ENCODE measurements at places on chromosomes 5 and 9.

DNA sequence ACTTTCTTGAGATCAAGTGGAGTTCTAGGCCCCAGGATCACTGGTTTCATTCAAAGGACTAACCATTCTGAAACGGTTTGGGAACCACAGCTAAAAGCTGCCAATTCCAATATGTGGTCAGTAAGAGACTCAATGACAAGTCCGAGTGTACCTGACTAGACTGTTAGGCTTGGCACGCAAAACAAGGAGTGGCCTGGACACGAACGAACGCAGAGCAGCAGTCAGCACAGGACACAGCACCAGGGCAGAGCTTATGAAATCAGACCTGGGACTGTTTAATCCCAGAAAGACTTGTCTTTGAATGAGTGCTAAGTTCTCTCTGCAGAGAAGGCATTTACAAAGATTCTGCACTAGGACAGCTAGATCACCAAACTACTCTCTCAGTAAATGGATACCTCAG is 213.8 kb downstream of the GAPVD1 start:
- DNase-seq: no peak

- no peak for DNase-seq
Measured at GRCh38 chr9:98314381-98315066, 59.1 kb upstream of the TBC1D2 start.

DNA sequence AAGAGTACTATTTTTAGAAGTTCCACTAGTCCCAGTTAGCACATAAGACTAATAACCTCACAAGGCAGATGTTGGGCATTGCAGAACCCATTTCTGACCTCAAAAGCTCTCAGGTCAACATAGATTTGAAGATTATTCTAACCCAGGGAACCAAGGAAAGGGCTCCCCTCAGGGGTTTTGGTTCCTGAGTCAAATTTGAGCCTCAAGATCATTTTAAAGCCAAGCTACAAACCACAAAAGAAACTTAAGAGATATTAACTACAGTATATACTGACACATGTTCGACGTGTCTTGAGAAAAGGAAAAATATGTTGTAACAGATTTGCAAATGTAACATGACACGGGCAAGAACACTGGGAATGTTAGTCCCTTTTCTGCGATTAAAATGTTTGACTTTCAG is 88.6 kb downstream of the GNAQ start:
- DNase-seq: no peak

- no peak for DNase-seq
Measured at GRCh38 chr9:110156902-110157301, 51.1 kb downstream of the C9orf152 start.

- DNase-seq: no peak
Measured at GRCh38 chr9:137241490-137242268, 592 bp downstream of the TUBB4B start.

GRCh38 chr5:157294407-157295091 is 28.6 kb downstream of the CYFIP2 start:
- DNase-seq: no peak

DNA sequence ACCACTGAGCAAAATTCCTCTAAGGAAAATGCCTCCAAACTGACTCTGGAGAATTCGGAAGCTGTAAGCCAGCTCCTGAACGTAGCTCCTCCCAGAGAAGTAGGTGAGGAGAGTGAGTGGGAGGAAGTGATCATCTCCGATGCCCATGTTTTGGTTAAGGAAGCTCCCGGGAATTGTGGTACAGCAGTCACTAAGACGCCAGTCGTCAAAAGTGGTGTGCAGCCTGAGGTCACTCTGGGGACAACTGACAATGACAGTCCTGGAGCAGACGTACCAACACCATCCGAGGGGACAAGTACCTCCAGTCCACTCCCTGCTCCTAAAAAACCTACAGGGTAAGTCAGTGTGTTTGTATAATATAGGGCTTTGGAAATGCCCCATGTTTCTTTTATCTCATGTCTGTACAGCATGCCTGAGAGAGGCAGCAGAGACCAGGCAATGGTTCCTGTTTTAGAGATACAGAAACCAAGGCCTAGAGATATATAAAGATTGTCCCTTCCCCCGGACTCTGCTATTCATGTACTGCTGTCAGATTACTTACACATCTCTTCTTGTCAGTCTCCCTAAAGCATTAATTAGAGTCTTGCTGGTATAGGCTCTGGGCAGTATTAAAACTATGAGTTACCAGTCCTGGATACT is 23.9 kb downstream of the HMGXB3 start:
- DNase-seq: no peak

DNA sequence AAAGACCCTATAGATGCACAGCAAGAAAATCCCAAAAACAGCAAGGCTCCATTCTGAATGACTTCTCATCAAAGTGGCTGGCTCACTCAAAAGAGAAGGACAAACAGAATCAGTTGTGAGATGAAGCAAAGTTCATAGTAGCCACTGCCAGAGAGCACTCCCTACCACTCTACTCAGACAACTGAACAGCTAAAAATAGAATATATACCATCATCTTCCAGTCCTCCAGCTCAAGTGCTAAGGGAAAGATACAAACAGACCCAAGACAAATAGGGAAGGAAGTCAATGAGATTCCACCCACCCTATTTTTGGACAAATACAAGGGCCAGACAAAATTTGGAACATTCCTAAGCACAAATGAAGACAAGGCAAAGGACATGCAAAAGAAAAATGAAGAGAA is 20.6 kb downstream of the GNAQ start:
- DNase-seq: no peak

GRCh38 chr9:69768716-69769115 is 8.9 kb upstream of the PTAR1 start:
- no peak for DNase-seq

- DNase-seq: no peak
Measured at GRCh38 chr9:105257809-105258208, 13.4 kb downstream of the SLC44A1 start.

DNA sequence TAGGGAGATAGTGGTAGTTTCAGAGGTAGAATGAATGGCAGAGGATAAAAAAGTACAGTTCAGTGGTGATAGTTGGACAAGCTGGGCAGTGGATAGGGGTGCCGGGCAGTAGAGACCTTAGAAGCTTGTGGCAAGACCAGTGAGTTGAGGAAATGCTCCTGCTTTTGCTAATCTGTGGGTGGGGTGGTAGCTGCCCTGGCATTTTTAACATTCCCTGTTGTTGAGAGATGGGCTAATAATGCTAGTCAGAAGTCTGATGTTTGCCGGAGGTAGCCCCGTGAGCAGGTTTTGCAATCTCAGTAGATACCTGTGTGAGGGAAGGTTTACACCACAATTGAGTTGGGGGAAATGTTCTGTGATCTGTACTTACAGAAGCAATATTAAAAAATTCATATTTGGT is 91.1 kb downstream of the TRIO start:
- DNase-seq: no peak

DNA sequence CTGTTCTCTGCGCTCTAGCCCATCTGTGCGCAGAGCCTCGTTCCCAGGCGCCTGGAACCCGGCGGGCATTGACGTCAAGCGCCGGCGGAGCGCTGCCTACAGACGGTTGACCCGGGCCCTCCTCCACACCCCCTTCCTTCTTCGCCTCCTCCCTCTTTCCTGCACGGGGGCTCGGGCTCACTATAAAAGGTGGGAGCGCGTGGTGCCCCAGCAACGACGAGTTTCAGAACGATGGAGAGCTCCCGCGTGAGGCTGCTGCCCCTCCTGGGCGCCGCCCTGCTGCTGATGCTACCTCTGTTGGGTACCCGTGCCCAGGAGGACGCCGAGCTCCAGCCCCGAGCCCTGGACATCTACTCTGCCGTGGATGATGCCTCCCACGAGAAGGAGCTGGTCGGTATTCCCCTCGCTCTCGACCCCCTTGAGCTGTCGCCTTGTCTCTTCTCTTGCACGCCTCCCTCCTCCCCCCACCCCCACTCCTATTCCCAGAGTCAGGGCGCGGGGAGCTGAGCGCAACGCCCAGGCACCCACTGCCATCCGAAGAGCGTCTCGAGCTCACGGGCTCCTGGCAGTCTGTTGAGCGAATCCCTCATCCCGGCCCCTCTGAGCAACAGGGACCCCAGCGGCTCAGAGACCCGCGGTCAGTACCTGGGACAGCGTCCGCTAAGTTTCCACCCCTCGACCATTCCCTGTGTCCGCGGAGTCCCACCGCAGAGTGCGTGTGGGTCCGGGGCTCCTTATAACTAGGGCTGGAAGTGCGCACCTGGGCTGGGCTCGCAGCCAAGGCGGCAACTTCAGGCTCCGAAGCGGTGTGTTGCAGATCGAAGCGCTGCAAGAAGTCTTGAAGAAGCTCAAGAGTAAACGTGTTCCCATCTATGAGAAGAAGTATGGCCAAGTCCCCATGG is at the start of gene CARTPT:
Gene CARTPT, plus strand, starts transcription at position 213 of the 902 bp plus-strand sequence. Its CDS starts 19 bp downstream, at position 232.
- no peak for DNase-seq

DNA sequence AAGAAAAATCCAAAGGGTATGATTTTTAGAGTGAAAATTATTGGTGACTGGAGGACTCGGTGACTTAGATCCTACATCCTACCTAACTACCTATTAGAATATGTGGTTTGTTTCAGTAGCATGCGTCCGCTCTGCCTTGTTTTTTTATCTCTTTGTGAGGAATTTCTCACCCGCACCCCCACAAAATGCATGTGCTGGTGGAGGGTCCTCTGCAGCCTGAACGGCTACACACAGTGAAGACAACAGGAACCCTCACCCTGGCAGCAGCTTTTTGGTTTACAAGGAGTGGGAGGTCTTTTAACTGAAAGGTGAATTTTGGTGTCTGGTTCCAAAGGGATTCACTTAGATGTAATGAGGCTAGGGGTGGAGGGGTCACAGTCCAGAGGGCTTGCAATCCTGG is 115.5 kb downstream of the GNA14 start:
- DNase-seq: no peak

GRCh38 chr5:6177926-6178325 is 200.4 kb downstream of the MED10 start:
- DNase-seq: no peak

DNA sequence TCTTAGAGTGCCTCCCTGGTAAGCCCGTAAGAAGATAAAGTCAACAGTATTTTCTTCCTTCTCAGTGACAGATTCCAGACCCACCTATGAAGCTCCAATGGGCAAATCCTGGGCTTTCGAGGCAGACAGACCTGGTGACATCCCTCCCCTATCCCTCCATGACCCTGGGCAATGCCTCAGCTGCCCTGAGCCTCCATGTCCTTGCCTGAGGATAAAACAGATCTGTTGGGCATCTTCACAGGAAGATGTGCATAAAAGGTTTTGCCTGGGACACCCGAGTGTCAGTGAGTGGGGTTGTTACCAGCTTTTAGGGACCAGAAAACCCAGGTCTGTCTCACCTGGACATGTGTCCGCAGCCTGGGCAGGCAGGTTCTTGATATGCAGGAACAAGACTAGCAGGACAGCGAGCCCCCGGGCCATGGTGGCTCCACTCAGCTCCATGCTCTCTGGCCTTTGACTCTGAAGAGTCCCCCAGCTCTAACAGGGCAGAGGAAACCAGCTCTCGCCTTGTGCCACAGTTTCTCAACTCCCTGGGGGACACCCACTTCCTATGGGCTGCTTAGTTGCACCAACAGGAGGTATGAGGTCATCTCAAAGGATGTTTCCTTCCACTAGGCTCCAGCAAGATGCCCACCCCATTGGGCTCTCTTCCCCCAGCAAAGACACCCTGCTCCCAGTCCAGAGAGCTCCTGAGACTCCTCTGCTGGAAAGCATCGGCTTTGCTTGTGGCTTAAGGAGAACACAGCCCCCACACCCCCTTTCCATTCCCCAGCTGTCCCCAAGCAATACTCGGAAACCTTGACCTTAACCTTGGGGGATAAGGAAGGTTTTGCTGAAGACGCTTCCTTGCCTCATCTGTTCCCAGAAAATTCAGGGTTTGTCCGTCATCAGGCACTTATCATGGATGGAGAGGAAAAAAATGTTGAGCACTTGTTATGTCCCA is at the start of gene FCN1:
Gene FCN1, minus strand, starts transcription at position 482 of the 943 bp plus-strand sequence. Its CDS starts 41 bp downstream, at position 441.
- no peak for DNase-seq

DNA sequence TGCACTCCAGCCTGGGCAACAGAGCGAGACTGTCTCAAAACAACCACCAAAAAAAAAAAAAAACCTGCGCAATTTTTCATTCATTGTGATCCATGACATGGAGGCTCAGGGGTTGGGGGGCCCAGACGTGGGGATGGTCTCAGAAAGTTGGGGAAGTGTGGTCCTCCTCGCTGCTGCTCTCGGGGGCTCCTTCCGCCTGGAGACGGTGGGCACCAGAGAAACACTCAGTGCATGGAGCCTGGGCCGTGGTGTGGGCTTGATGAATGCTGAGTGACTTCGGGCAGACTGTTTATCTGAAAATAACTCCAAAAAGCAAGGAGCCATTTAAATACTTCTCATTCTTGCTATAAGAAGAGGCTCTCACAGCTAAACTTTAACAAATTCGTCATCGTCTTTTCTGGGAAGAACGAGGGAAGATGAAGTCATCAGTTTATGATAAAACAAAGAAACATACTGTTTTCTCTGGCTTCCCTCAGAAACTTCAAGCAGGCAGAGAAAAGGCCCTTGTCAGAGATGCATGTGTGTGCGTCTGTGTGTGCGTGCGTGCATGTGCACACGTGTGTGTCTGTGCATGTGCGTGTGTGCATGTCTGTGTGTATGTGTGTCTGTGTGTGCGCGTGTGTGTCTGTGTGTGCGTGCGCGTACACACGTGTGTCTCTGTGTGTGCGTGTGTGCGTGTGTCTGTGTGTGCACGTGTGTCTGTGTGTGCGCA is 35.0 kb downstream of the RASGEF1C start:
- DNase-seq: no peak

- no peak for DNase-seq
Measured at GRCh38 chr5:171827162-171827561, 41.5 kb downstream of the SMIM23 start.

DNA sequence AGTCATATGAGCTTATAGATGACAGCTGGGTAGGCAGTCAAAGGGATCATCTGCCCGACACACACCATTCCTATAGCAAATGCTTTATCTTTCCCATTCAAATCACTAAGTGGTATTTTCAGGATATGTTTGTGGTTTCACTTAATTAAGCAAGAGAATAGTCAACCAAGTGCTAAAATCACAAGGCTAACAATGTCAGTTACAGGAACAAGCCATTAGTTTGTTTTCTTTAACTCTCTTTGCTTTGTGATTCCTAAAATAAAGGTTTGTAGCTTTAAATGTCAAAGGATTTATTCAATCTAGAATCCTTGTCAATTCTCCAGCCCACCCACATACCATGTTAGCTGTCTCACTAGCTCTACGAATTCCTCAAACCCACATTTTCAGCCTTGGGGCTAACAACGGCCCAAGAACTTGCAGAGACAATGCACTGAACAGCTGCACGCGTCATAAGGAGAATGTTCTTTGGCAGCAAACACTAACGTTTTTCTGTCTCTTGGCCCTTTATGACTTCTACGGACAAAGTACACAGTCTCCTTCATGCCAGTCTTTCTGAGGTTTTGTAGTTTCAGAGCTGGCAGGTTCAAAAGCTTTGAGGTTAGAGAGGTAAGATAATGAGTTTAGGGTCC is 56.6 kb downstream of the ELAVL2 start:
- no peak for DNase-seq

GRCh38 chr5:119336845-119337580 is 18.8 kb upstream of the TNFAIP8 start:
- no peak for DNase-seq

DNA sequence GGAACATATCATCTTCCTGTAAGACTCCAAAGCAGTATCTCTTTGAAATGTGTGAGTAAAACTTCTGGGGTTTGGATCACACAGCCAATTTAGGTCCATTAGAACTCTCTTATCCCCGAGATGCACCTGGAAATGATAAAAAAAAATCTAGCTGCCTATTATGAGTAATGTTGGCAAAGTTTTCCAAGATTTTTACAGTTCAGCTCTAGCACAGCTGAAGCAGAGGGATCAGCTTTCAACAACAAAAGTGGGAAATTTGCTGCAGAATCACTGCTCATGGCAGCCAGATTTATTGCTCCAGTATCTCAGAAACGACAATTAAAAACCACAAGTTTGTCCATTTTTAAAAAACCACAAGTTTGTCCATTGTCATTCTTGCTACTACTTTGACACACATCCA is 292.2 kb downstream of the IRX2 start:
- DNase-seq: no peak
